Glutamatergic neuron (in vitro differentiated cells): ENCODE measurements at places on chromosomes 2 and 18. TPM values are rescaled to one million over a fixed set of nuclear protein-coding genes. Genes with fewer than 3 reads are reported as not detected.

DNA sequence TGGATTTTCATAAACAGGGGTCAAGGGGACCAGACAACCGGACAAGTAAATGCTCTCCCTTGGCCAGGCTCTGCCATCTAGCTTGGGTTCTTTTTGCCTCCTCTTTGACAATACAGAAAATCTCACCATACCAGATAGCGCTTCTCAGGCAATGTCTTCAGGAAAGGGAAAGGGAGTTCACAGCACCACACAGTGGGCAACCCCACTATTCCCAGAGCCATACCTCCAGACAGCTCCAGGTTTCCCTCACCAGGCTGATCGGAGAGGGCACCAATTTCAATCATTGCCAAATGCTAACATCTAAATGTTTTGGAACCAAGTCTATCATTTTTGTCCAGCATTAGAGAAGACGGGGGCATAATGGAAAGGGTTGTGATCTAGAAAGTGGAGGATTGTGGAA, 28.1 kb downstream of the CCDC68 start:
- DNase-seq: no peak
- H3K27ac ChIP-seq: no peak overlapping the region
- H3K27me3 ChIP-seq: no peaks in the 10 kb centered on the region

DNA sequence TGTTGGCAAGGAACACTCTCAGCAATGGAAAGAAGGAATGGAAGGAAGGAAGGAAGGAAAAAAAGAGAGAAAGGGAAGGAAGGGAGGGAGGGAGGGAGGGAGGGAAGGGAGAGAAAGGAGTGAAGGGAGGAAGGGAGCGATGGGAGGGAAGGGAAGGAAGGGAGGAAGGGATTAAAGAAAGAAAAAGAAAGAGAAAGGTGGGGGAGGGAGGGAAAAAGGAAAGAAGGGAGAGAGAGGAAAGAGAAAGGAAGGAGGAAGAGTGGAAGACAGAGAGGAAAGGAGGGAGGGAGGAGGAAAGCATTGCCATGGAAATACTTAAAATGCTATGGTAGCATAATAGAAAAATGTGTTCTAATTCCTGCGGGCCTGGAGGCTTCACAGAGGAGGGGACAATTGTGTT, 22.4 kb downstream of the TTR start:
- H3K4me3 ChIP-seq: no peak overlapping the region
- H3K27me3 ChIP-seq: no peaks in the 10 kb centered on the region
- H3K36me3 ChIP-seq: no peaks in the 10 kb centered on the region

- H3K4me3 ChIP-seq: no peak overlapping the region
- peaks cover 6% of the 10 kb centered on the region for H3K4me1 ChIP-seq
- DNase-seq: no peak
Observed at GRCh38 chr2:208708486-208708885, 301.9 kb downstream of the PTH2R start.

- no peak overlapping the region for H3K27ac ChIP-seq
- DNase-seq: no peak
- H3K4me1 ChIP-seq: peaks cover 16% of the 10 kb centered on the region
- no peaks in the 10 kb centered on the region for H3K36me3 ChIP-seq
- H3K4me3 ChIP-seq: no peak overlapping the region
Observed at GRCh38 chr18:62784966-62785413, 69.6 kb downstream of the PHLPP1 start.

GRCh38 chr2:95307036-95307435, 9.9 kb downstream of the KCNIP3 start:
- no peaks in the 10 kb centered on the region for H3K36me3 ChIP-seq
- H3K4me1 ChIP-seq: peaks cover 20% of the 10 kb centered on the region
- DNase-seq: no peak
- H3K27ac ChIP-seq: no peak overlapping the region
- H3K4me3 ChIP-seq: no peak overlapping the region
- H3K27me3 ChIP-seq: peaks cover 10% of the 10 kb centered on the region

LIMS2 gene
- total RNA-seq: 0.29 TPM

DNA sequence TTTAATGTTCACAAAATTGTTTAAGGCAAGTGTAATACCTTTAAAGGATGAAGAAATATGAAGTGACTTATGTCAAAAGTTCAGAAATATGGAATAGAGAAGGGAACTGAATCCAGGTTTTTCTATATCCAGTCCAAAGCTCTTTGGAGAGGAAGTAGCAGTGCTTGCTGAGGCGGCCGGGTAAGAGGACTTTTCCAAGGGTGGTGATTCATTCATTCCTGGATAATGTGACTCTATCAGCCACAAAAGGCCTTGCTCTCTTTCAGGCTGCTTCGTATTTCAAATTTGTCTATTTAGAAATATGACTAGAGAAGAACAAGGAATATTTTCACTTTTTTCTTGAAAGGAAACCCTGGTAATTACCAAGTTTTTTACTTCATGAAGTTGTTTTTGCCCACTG, 830.1 kb upstream of the ZEB2 start:
- DNase-seq: no peak
- H3K36me3 ChIP-seq: no peaks in the 10 kb centered on the region
- H3K27me3 ChIP-seq: no peaks in the 10 kb centered on the region

- H3K27ac ChIP-seq: no peak overlapping the region
- peaks cover 18% of the 10 kb centered on the region for H3K4me1 ChIP-seq
- no peak for DNase-seq
Observed at GRCh38 chr2:70527447-70528080, 26.1 kb downstream of the TGFA start.

TBR1 gene
- total RNA-seq: not detected

GALNT5 gene
- 0.10 TPM for total RNA-seq

HRH4 gene
- not detected for total RNA-seq

DNA sequence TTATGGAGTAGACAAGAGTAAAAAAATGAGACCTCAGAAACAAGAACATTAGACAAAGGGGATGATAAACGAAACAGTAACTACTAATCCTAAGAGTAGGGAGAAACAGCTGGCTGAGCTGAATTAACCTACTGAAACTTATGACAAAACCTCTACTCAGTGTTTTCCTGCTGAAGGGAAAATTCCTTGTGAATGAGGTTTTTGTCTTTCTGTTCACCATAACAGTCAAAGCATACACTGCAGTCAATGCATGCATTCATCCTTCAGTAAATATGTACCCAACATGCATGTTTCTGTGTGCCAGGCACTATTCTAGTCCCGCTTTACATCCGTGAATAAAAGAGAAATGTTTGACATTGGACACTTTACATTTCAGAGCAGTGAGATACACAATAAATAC, 805.6 kb upstream of the KLHL29 start:
- DNase-seq: no peak
- peaks cover 30% of the 10 kb centered on the region for H3K36me3 ChIP-seq
- H3K27me3 ChIP-seq: peaks cover 3% of the 10 kb centered on the region
- H3K4me3 ChIP-seq: no peak overlapping the region
- no peaks in the 10 kb centered on the region for H3K4me1 ChIP-seq

- no peaks in the 10 kb centered on the region for H3K27me3 ChIP-seq
- peaks cover 7% of the 10 kb centered on the region for H3K4me1 ChIP-seq
- no peak overlapping the region for H3K4me3 ChIP-seq
- no peaks in the 10 kb centered on the region for H3K36me3 ChIP-seq
Observed at GRCh38 chr2:129491308-129491707, 488.2 kb upstream of the RAB6C start.

DNA sequence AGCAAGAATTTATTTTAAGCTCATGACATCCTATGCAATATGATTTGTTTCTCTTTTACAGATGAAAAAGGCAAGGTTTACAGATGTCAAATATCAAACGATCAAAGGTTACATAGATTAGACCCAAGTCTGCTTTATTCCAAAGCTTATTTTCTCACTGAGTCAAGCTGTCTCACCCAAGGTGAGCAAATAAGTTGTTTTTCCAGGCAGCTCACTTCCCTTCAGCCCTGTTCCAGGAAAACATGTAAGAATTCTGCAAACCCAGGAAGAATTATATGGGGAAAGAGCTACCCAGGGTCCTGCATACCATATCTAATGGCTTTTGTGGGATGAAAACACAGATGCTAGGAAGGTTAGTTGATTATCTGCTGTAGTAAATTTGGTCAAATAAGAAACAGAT, 57.7 kb upstream of the SCN9A start:
- no peak overlapping the region for H3K4me3 ChIP-seq
- no peaks in the 10 kb centered on the region for H3K27me3 ChIP-seq
- H3K36me3 ChIP-seq: peaks cover 6% of the 10 kb centered on the region
- no peak overlapping the region for H3K27ac ChIP-seq

C2orf80 gene
- total RNA-seq: not detected

- DNase-seq: no peak
- no peak overlapping the region for H3K27ac ChIP-seq
- H3K4me1 ChIP-seq: no peaks in the 10 kb centered on the region
- H3K4me3 ChIP-seq: no peak overlapping the region
Observed at GRCh38 chr2:173359231-173359630, 4.6 kb downstream of the CDCA7 start.

PLGLB2 gene
- total RNA-seq: 0.86 TPM

DNA sequence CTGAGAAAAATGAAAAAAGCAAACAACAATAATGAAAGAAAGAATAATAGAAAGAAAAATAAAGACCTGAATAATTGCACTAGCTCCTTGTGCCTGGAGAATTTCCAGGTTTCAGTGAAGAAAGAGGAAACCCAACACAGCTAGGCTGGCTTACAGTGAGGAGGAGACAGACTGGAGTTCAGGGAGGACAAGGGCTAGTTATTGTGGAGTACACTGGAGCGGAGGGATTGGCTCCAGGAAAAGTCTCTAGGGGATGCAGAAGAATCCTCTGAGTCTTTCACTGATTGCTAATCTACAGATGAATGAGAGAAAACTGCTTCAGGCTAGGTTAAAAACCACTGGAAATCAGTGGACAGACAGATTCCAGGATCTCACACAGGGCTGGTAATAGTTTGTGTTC, 163.6 kb upstream of the RBMS1 start:
- no peaks in the 10 kb centered on the region for H3K36me3 ChIP-seq
- H3K27ac ChIP-seq: no peak overlapping the region
- DNase-seq: no peak

GRCh38 chr2:181378491-181378890, 78.7 kb upstream of the ITGA4 start:
- peaks cover 22% of the 10 kb centered on the region for H3K4me1 ChIP-seq
- no peak overlapping the region for H3K27ac ChIP-seq
- no peak for DNase-seq
- H3K36me3 ChIP-seq: no peaks in the 10 kb centered on the region
